Activated CD8-positive, alpha-beta memory T cell treated with anti-CD3 and anti-CD28 coated beads for 1 hour (primary cell): ENCODE measurements at places on chromosomes 3 and 15.

DNA sequence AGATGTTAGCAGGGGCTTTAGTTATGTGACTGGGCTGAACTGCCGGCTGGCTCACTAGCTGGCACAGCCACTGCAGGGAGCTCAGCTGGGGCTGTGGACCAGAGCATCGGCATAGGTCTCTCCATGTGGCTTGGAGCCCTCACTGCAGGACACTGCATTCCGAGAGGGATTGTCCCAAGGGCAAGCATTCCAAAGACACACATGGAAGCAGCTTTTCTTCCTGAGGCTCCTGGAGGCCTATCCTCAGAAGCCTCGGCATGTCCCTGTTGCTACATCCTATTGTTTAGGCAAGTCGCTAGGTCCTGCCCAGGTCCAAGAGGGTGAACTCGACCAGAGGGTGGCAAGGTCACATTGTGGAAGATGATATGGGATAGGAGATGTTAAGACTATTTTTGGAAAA, 209.8 kb downstream of the PLCL2 start:
- no peak for DNase-seq

DNA sequence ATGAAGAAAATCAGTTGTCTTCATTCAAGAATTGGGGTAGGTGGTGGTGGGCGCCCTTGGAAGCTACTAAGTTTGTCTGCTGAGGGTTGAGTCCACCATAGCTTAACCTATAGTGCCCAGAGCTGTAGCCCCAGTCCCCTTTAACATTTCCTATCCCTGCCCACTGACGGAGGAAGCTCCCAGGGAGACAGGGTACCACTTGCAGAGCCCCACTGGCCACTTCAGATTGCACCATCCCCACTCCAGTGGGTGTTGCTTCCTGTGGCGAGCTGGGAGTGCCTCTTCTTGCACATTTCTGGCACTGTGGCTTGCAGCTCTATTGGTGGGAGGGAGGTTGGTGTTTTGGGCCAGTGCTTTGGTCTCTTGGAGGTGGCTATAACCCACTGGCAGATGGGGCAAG, 2.7 kb downstream of the PXYLP1 start:
- no peak for DNase-seq

- DNase-seq = no peak
These were observed 9.3 kb downstream of the ARL13B start for GRCh38 chr3:93989241-93989640.

- DNase-seq = no peak
These were observed 89.1 kb upstream of the GALNT15 start for GRCh38 chr3:16085410-16085809.

GRCh38 chr3:67460841-67461510, 193.4 kb downstream of the SUCLG2 start:
- DNase-seq = no peak

GRCh38 chr15:63977119-63977518, 69.2 kb downstream of the DAPK2 start:
- no peak for DNase-seq

GRCh38 chr3:89101251-89101650, 6.2 kb upstream of the EPHA3 start:
- DNase-seq = no peak

DNA sequence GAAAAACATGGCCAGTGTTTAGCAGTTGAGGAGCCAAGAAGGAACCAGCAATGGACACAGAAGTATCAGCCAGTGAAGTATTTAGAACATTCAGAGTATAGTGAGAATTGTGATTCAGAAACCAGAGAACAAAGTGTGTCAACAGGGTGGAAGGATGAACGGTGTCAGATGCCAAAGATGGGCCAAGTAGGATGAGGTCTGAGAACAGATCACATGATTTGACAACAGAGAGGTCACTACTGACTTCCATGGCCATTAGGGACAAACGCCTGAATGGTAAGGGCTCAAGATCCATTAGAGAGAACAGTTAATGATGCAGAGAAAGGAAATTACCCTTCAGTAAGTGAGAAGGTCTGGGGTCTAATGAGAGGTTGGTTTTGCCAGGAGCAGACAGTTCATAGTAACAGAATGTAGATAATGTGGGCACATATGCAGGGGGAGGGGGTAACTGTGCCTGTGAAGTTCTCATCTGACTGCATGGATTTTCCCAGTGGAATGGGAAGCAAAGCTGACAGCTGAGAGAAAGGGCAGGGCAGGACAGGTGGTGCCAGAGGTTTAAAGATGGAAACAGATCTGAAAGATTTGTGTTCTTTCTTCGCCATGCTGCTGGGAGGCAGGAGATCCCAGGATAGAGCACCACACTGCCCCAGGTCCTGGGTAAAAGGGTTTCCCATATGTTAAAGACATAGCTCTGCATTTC, 4.8 kb upstream of the ACAD9 start:
- no peak for DNase-seq

- no peak for DNase-seq
These were observed 229.7 kb downstream of the ADAMTS17 start for GRCh38 chr15:100112061-100112420.

DNA sequence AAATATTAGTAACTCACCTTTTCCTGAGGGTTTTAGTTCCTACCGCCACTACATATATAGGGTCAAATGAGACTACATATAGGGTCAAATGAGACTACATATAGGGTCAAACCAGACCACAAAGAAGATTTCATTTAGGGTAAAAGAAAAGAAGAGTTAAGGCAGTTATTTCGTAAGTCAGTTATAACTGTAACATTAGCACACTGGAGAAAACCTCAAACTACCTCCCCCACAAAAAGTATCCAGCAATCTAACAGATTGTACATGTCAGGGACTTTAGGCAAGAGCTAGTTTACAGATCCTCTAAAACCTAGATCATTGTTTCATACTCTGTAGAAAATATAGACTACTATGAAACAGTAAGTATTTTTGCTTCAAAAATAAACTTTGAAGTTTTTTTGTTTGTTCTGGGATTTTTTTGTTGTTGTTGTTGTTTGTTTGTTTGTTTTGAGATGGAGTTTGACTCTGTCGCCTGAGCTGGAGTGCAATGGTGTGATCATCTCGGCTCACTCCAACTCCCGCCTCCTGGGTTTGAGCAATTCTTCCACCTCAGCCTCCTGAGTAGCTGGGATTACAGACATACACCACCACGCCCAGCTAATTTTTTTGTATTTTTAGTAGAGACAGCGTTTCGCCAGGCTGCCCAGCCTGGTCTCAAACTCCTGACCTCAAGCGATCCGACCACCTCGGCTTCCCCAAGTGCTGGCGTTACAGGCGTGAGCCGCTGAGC, 92.4 kb upstream of the CGNL1 start:
- DNase-seq = no peak

DNA sequence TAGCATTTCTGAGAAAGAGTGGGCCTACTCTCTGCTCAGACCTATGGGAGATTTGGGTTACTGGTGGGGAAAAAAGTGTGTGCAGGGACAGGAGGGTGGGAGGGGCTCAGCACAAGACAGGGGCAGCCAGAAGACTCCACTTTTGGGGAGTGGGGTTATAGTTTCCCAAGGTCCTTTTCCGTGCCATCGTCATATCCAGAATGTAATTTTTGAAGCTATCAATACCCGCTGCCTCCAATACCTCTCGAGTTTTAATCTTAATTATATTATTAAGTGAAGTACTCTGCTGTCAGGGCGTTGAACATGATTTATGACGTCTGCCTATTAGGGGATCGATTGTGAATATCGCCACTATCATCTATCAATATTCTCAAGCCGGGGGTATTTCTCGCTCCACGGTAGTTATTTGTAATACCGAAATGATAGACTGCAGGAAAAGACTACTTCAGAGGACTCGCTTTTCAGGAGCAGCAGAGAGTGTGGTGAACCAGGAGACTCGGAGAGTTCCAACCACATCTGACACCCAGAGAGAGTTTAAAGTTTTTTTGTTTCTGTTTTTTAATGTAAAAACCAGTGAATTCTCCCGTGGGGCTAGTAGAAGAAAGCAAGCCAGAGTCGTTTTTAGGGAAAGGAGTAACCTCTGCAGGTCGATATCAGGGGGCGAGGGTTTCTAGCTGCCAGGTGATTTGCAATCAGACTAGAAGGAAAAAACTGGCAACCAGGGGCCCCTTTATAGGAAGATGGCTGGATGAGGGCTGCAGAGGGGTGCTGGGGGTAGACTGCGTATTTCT, 20.6 kb downstream of the NR2F2 start:
- DNase-seq = no peak

DNA sequence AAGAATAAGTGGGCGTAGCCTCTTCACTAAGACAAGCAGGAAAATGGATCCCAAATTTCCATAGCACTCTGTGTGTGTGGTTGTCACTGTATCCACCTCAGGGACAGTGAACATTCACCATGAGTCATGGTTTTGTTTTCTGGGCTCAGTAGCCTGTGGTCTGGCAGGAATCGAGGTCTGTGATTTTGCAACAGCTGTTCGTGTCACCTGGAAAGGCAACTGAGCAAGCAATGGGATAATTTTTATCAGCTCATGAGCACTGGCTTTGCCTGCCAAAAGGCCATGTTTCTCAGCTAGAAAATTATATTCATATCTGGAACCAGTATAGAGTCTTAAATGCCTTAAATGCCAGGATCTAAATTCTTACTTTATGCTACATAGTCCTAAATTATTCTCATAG, 60.9 kb downstream of the STRIT1 start:
- DNase-seq = no peak

GRCh38 chr3:54138937-54139547, 16.7 kb downstream of the CACNA2D3 start:
- DNase-seq = no peak

DNA sequence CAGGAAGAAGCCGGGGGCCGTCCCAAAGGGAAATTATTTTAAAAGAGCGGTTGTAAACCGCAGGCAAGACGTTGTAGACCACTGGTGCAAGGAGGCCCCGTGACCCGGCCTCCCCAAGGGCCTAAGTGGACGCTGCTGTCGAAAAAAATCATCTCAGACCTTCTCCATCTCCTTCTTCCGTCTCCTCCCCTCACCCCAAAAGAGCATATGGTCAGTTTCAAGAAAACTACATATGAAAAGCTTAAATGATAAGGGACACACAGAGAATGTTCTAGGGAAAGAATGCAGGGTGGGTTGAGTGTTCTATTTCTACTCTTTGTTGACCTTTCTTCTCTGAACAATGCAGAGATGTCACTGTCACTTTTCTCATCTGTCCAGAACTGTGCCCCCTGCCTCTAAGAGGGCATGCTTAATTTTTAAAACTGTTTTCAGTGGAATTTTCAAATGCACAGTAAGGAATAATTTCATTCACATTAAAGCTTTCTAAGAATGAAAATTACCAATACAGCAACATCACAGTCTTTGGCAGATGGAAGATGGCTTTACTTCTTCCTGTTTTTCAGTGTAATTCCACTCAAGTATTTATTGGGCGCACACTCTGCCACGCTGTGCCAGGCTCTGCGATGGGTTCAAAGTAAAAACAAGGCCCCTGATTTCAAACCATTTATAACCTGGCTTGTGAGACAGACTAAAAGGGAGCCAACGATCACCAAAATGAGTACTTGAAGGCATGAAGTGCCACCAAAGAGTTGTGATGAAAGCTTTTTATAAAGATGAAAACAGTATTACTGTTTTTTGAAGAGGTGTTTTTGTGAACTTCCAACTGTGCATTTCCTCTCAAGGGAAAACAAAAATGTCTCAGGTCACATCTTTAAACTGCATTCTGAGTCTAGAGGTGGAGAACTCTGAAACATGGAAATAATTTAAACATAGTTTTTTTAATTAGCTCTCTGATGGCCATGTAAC, 891 bp upstream of the TOP2B start:
- DNase-seq = peak; percentile 9

GRCh38 chr3:122383771-122384697, at the start of gene FAM162A:
TSS of gene FAM162A (plus strand) at chr3:122384182. CDS start at chr3:122384266, 84 bp downstream.
- peak; percentile 81 for DNase-seq

DNA sequence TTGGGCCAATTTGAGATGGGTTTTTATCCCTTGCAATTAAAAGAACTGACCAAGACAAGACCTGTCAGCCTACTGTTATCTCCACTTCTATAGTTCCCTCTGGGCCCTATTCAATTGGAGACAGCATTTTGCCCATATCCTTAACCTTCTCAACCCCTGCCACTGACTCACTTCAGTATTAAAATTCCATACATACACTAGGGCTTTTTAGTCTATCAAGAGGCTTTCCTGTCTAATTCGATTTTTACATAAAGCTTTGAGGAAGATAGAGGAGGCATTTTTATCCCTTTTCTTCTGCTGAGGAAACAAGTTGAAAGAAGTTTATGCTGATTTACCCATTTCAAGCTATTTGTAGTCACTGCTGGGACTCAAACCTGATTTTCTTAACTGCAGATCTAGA, 51.1 kb downstream of the GTF2E1 start:
- DNase-seq = no peak

DNA sequence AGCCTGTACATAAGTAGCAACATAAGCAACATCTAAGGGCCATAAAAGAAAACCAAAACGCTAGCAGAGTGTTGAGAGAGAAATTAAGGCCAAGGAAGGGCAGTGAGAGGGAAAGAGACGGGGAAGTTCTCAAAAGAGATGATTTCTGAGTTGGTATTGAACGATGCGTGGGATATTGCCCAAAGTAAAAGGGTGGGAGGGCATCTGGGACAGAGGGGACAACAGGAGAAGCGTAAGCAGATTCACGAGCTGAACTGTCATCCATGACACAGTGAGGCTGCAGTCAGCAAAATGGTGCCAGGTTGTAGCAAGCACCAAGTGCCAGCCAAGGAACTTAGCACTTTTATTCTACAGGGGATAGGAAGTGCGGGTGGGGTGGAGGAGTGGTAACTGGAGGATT, 11.8 kb downstream of the NCEH1 start:
- no peak for DNase-seq

- DNase-seq = no peak
These were observed 170.1 kb downstream of the OSBPL10 start for GRCh38 chr3:31810991-31811433.

- DNase-seq = no peak
These were observed 1136.7 kb downstream of the TUSC7 start for GRCh38 chr3:117846238-117846637.

DNA sequence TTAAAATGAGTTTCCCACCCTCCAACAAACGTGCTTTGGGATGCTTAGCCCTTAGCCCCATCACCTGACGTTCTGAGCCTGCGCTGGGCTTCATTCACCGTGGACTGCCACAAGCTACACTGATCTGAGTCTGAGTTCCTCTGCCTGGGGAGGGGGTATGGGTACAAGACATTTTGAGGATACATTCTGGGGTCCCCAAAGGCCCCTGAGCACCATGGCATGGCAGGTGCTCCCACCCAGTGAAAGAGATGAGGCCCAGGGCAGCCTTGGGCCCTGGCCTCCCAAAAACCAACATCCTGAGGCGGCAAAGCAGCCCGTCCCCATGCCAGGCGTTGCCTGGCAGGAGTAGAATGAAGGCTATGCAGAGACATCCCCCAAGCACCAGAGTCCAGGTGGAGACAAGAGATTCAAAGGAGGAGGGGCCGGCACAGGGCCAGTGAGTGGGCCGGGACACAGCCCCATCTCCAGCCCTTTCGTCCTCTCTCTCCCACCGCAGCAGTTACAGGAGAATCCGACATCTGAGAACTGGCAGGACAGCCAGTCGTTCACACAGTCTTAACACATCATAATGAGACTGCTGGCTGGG, 74.5 kb downstream of the VGLL4 start:
- DNase-seq = no peak
